ENCODE measurements at places on chromosomes 16 and 17.

GRCh38 chr16:65323655-65324237 is 201.9 kb upstream of the CDH11 start:
- no peak for DNase-seq

GRCh38 chr17:4566785-4567184 is 6.4 kb upstream of the GGT6 start:
- DNase-seq, result no peak

- no peak for DNase-seq
Measured at GRCh38 chr17:71830866-71831265, 290.0 kb upstream of the SOX9 start.

DNA sequence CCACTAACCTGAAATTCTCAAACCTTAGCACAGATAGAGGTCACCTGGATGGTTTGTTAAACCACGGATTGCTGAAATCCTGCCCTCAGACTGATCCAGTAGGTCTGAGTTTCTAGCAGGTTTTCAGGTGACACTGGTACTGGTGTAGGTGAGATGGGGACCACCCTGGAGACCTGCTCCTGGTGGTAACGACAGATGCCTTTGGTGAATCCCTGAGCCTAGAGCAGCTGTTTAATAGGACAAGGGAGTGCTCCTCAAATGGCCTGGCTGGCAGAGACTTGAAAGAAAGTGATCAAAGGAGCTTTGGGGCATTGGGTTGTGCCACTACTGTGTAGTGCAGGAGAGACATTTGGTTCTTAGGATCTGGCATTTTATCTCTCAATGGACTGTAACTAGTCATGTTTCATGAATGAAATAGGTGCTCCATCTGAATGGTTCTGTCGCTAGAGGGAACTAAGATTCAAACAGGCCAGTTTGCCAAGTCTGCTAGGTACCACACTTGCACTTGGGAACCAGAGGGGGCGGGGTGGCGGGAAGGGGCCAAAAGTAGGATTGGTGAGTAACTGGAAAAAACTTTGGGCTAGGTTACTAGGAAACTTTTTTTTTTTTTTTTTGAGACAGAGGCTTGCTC is 2.9 kb upstream of the IFI35 start:
- no peak for DNase-seq

- no peak for DNase-seq
Measured at GRCh38 chr17:61206922-61207321, 192.7 kb upstream of the TBX2 start.

DNA sequence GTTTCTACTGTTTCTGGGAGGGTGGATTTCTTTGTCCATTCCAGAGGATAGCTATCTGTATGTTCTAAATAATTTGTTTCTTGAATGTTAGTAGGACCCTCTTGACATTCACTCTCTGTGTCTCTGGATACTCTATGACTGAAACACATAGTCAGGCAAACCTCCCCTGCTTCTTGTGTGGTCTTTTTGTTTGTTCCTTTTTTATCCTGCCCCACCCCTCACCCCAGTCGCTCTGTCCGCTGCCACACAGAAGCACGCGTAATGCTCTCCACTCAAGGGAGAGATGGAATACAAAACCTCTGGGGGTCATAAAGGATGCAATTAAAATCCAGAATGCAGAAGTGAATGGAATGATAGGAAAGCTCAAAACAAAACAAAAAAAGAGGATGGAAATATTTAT is 253.1 kb downstream of the RBFOX1 start:
- no peak for DNase-seq

GRCh38 chr17:81210868-81211267 is 11.9 kb downstream of the CEP131 start:
- DNase-seq, result no peak

DNA sequence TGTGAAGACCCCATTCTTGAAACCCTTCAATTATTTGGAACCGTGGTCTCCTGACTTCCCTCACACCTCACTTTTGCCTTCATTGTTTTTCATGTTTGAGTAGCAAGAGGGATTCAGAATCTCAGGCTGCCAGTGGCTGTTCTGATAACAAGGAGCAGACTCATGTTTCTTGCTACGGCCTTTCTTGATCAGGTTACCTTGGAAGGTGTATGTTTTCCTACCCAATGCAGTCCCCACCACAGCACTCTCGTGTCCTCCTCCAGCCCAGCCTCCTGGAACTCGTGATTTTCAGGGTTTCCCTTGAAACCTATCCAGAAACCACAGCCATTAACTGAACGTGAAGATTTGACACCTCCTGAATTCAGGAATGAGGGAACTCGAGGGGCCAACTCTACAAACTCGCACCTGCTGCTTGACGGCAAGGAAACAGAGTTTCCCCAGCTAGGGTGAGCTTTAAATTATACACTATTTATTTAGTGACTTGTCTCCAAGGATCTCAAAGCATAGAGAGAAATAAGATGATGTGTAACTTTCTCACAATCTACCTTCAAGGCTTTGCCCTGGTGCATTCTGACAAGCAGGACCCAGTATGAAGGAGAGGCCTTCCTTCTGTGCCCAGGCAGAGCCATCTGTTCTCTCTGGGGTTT is 1.6 kb downstream of the ZFHX3 start:
- DNase-seq, result no peak

GRCh38 chr17:67466251-67466796 is 89.2 kb downstream of the PITPNC1 start:
- DNase-seq, result no peak

- DNase-seq, result peak; percentile 33
Measured at GRCh38 chr17:42180922-42181850, at the start of gene KCNH4. Gene KCNH4 (minus strand): TSS chr17:42181142. CDS start chr17:42180945, 197 bp downstream.

DNA sequence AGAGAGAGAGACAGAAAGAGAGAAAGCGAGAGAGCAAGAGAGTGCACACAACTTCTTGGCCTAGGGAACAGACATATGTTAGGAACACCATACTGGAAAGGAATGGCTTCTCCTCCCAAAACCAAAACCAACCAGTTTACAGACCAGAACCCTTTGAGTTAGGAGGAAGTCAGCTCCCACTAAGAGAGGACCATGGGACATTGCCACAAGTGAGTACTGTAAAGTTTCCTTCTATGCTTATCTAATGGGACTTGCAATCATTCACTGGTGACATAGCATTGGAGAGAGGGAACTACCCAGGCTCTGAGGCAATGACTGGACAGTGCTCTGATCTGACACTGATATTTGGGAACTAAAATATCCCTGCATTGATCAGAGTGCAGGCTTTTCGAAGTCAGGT is 32.4 kb downstream of the TBC1D3B start:
- DNase-seq, result no peak

DNA sequence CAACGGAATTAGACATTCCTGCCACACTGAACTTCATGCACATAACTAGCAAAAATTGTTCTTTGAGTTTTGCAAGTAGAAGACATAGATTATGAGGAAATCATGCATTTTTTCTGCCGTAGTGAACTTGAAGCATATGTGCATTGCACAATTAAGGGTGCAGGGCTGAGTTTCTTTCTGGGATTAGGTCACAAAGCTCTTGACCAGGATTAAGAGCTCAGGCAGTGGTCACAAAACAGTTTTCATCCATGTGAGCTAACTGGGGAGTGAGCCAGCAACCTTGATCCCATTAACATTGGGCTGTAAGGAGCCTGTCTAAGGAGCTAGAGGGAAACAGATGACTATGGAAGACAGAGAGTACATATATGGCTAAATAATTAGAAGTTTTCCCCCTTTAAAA is 143.7 kb downstream of the PMP22 start:
- no peak for DNase-seq

- peak; percentile 52 for DNase-seq
Measured at GRCh38 chr16:56637814-56638750, at the start of gene MT1A. Gene MT1A (plus strand): TSS chr16:56638666. CDS start chr16:56638739, 73 bp downstream.

DNA sequence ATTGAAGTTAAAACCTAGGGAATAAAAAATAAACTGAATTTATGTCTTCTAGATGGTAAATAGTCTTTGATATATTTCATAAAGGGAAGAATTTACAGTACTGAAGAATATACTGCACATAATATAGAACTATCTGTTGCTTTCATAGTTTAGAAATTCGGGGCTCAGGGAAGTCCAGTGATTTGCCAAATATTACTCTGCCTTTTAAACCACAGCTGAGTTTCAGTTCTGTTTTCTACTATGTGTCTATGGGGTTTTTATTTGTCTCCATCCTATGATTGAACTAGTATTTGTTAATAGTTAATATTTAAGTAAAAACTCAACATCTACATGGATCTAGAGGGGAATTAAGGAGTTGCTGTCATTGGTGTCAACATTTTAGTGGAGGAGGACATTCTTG is 715.0 kb upstream of the CDH8 start:
- DNase-seq, result no peak

GRCh38 chr16:19868421-19868820 is 16.2 kb downstream of the GPRC5B start:
- DNase-seq, result no peak

- DNase-seq, result peak; percentile 21
Measured at GRCh38 chr16:21708533-21709115, 44.9 kb downstream of the OTOA start.

GRCh38 chr16:2811703-2812471 is 5.2 kb upstream of the PRSS21 start:
- DNase-seq, result no peak

DNA sequence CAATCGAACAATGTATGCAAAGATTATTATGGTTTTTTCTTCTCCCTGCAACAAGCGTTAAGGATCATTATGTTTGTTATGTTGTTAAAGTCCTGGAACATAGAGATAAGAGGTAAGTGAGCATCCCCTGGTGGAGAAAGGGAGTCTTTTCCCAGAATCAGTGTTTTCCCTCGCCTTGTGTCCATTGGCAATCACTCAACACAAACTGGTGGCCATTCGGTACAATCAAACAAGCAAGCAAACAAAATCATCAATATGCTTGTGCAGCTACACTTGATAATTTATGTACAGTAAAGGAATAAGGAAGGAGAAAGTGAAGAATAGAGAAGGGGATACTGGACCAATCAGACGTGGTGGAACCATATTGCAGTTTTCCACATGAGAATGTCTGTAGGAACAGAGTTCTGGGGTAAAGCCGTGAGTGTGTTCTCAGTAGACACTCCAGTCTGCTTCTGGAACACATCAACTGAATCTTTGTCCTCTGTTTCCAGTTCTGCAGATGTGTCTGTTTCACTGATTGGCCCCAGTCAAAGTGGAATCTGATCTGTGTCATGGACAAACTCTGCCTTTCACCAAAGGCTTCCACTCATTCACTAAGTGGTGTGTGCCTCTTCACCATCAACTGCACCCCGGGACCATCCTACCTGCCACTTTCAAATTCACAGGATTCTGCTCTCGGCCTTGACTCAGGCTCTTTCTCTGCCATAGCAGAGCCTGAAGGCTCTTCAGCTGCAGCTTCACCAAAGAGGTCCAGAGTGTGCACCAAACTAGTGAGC is 169.5 kb downstream of the AHSP start:
- no peak for DNase-seq

- DNase-seq, result no peak
Measured at GRCh38 chr16:9091867-9092281, 430 bp downstream of the HAPSTR1 start.

DNA sequence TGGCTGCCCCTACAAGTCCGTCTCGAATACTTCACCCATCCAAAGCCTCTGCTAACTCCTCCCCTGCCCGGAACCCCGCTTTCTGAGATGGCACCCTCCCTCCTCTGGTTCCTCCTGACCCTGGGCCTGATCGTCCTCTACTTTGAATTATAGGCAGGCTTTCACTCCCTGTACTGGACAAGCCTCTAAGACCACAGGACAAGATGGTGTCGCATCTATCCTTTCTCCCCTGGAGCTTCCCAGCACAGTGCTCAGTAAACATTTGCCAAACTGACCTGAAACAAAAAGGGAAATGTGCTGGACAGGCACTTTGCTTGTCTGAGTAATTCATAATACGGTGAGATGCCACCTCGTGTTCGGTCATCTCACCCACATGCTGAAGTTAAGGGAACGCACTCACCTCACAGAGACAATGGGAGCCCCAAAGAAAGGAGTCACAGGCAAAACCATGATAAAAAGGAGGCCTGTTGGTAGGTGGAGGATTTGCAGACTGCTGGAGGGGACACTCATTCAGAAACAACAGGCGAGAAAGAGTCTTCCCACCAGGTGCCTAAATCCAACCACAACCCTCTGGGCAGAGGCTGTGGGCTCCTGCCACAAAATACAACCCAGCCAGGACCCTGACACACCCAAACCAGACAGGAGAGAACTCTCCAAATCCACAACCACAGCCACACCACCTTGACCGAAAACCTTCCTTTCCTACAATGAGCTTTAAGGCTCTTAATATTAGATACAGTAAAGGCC is 28.2 kb downstream of the SNN start:
- DNase-seq, result no peak

GRCh38 chr17:75471207-75471606 is 14.8 kb downstream of the TMEM94 start:
- no peak for DNase-seq

GRCh38 chr17:5640726-5641125 is 56.4 kb upstream of the NLRP1 start:
- no peak for DNase-seq

DNA sequence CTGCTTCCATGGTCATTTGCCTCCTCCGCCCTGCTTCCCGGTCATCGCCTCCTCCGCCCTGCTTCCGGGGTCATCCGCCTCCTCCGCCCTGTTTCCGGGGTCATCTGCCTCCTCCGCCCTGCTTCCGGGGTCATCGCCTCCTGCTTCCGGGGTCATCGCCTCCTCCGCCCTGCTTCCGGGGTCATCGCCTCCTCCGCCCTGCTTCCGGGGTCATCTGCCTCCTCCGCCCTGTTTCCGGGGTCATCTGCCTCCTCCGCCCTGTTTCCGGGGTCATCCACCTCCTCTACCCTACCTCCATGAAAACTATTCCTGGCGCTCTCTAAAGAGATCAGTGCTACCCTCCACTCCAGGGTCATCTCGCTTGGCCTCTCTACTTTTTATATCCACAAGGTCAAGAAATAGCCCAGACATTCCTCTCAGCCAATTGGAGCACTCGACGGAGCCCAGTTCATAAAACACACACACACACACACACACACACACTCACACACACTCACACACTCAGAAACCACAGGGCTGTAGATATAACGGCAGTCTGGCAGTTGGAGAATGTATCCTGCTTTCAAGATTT is 44.8 kb downstream of the TRARG1 start:
- DNase-seq, result no peak

- no peak for DNase-seq
Measured at GRCh38 chr17:22310717-22311686, 618.7 kb downstream of the KCNJ18 start.

DNA sequence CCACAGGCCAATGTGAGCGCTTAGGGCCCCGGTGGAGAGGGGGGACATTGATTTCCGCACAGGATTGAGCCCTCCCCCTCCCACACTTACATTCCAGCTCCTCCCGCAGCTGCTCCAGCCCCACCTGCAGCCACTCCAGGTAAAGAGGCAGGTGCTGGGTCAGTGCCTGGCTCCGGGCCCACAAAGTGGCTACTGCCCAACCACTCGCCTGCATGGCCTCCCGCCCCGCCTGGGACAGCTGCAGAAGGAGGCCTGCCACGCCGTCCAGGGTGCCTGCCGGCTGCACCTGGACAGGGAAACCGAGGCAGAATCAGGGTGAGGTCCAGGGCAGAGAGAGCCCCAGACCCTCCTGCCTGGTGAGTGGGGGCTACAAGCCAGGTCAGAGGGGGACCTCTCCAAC is 46.3 kb downstream of the RMI2 start:
- no peak for DNase-seq
